ENCODE measurements at places on chromosomes 3 and 15.

- no peak for DNase-seq
Measured at GRCh38 chr3:180351601-180352000, 250.4 kb upstream of the TTC14 start.

GRCh38 chr15:72339777-72340177 is 19.8 kb upstream of the CELF6 start:
- no peak for DNase-seq

GRCh38 chr3:123320221-123320620 is 118.5 kb downstream of the SEC22A start:
- DNase-seq, result no peak

DNA sequence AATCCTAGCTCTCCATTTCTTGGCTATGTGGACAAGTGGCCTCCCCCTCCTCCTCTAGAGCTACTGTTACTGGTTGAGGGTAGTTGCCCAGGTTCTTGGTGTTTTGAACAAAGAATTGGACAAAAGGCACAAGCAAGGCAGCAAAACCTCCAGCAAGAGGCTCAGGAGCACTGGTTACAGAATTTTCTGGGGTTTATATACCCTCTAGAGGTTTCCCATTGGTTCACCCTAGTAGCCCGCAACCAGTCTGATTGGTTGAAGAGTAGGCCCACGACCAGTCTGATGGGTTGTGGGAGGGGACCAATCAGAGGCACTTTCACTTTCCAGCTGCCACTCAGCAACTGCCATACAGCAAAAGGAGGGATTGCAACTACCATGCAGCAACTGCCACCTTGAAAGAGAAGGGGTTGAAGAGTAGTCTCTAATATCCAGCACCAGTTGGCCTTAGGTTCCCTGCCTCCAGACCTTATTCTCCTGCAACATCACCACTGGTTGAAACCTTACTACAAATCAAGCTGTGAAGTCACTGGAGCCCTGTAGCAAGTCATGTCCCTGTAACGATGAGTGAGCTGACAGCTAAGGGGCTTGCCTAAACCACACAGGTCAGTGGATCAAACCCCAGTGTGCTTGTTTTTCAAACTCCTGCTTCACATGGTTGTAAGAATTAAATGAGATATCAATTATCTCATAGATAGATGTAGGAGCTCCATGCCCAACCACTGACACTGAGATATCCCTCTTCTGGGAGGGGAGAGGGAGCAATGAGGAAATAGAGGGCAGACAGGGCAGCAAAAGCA is 2.9 kb upstream of the C15orf39 start:
- no peak for DNase-seq

- DNase-seq, result no peak
Measured at GRCh38 chr3:109952924-109953323, 615.6 kb upstream of the DPPA4 start.

- no peak for DNase-seq
Measured at GRCh38 chr15:33565094-33565493, 254.3 kb downstream of the RYR3 start.

DNA sequence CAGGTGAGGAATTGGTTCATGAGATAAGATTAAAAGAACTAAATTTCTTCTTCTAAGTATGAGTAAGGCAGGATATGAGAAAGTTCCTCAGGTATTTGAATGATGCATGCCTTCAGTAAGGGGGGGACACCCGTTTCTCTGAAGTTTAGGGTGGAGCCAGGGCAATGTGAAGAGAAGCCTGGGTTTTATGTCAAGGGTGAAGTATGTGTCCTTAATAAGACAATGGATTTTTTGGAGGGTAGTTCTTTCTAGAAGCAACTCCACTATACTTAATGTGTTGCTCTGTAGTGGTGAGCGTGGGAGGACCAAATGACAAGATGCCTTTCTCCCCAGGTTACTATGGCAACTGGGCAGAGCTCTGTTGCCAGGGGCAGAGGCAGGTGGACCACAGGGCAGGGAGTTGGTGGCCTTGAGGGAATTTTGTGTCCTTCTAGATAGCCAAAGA is 44.0 kb downstream of the PHLDB2 start:
- DNase-seq, result no peak

- DNase-seq, result peak; percentile 31
Measured at GRCh38 chr3:45677033-45677446, 12.2 kb upstream of the SACM1L start.

DNA sequence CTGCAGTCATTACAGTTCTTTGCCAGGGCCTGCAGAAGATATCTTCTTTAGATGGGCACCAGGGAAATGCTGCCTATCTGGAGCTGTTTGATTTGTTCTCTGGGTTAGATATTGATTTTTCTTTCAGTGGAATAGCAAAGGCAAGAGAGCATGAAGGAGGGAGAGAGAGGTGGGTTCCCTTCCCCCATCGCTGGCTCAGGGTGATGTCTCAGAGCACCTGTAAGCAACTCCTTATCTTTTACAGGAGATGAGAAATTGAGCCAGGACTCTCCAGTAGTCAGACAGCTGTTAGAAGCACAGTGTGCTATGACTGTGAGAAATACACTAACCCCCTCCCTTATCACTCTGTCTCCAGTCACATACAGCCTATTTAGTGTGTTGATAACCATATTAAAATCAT is 89.3 kb upstream of the SLC24A5 start:
- DNase-seq, result no peak

- DNase-seq, result no peak
Measured at GRCh38 chr15:62505762-62506161, 340.7 kb upstream of the C2CD4B start.

DNA sequence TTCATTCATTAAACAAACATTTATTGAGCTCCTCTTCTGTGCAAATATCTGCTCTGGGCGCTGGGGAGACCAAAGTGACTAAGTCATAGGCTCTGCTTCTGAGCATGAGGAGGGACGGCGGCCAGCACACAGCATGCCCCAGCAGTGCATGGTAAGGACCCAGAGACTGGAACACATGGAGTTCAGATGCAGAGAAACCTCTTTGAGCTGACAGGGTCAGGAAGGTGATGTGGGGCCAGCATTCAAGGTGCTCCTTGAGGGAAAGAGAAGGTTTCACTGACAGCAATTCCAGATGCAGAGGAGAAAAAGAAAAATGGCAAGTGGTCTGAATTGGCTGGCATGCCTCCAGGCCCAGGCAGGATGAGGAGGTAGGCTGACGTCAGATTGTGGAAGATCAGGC is 234.5 kb downstream of the UACA start:
- no peak for DNase-seq

DNA sequence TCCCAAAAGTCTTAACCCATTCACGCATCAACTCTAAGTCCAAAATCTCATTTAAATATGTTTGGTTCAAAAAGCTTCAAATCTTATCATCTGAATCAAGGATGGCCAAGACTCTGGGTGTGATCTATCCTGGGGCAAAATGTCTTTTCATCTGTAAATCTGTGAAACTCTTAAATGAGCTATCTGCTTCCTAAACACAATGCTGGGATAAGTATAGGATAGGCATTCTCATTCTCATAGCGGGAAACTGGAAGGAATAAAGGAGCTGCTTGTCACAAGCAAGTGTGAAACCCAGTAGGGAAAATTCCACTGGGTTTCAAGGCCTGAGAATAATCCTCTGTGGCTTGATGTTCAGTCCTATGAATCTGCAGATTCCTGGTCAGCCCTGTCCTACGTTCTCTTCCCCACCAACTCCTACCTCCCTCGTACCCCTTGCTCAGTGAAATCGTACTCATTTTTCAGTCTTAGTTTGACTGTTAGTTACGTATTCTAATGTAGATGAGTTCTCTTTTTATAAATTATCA is 156.7 kb downstream of the EPHA3 start:
- no peak for DNase-seq

DNA sequence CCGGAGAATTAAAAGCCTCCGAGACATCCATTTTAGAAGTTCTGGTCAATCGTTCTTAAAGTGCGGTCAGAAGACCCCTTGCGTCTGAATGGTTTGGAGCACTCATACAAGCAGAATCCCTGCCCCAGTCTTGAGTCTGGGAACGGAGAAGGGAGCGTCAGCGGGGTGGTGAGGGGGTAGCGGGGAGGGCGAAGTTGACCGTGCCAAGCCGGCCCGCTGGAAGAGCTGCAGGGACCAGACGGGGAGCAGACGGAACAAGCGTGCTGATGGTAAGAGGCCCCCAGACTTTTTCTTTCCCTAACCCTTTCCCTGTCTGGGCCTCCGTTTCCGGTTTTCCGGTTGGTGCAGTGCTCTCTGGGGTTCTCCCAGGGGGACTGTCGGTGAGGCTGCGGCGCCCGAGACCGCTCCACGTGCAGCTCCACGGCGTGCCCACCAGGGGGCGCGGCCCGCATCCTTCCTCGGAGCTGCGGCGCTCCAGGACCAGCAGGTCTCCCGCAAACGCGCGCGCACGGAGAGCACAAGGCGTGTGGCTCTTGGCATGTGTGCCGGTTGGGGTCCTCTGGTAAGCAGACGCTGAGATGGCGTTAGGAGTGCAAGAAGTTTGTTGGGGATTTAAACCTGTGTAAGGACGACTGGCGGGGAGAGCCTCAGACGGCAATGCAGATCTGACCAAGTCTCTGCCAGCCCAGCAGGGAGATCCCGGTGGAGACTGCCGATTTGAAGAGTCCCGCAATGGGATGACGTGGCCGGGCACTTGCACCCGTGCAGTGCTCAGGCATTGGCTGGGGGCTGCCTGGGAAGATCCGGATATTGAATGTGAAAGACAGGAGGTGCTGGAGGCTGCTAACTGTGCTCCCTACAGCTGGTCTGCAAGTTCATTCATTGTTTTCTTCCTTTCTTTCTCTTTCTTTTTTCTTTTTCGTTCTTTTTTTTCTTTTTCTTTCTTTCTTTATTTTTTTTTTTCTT is 19.2 kb upstream of the CORO2B start:
- peak; percentile 47 for DNase-seq

DNA sequence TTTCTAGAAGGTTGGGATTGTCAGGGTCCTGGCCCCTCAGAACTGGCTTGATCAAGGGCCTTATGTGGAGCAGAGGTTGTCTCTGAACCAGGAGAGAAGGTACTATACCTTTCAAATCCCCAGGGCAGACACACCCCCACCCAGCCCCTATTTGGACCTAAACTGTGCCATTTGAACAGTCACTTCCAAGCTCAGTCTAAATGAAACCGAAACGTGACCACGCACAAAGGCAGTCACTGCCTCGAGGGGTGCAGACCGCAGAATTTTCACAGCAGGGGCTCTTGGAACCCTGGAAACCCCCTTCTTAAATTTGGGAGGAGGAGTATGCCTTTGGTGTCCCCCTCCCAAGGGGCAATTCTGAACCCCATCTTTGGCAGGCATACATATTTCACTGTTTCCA is 53.7 kb downstream of the GRIP2 start:
- no peak for DNase-seq

DNA sequence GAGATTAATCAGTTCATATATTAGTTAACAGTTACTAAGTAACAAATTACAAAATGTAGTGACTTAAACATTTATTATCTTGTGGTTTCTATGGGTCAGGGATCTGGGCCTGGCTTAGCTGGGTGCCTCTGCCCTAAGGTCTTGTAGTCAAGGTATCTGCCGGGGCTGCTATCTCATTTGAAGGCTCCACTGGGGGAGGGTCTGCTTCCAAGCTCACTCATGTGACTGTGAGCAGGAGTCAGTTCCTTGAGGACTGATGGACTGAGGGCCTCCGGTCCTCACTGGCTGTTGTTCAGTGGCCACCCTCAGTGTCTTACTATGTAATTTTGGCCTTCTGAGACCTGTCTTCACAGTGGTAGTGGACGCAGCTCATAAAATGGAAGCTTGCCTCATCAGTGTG is 135.9 kb upstream of the PLXNA1 start:
- DNase-seq, result no peak

DNA sequence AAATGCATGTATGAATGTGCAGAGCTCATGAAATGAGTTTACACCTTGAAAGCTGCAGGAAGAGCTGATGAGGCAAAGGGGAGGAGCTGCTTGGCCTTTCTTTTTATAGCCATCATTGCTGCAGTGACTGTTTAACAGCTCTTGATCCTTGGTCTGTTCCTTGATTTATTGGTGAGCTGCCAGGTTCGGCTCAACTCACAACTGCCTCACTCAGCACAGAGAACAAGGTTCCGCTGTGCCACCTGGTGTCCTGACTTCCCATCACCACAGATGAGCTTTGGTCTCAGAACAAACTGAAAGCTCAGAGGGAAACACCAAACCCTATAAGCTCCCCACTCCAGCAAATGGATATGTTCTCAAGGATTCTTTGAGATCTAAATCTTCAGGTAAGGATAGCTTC is 626.1 kb downstream of the MAGI1 start:
- no peak for DNase-seq

DNA sequence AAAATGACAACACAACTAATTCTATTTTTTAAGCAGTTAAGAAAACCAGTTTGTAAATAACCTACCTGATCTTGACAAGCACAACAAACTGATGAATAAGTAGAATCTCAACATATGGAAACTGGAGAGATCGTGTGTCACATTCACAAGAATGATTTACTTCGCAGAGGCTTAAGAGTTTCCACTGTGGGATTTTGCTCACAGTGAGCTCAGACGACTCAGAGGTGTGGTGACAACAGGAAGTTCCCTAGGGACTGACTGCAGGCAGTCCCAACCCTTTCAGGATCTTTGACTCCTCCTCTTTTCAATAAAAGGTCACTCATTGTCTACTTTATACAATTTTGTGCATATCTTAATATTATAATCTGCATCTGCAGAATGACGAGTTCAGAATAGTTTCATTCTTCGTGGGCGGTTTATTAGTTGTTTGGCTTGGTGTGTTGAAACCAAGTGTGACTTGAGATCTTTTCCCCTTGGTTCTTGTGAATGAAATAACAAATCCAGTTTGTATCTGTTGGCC is at the start of gene LIPH:
TSS of gene LIPH (minus strand) at position 231 of the 520 bp plus-strand sequence. CDS start at position 114, 117 bp downstream.
- no peak for DNase-seq

GRCh38 chr3:55619046-55619808 is 132.1 kb upstream of the WNT5A start:
- no peak for DNase-seq

GRCh38 chr3:111315930-111316587 is 225.9 kb upstream of the CD96 start:
- no peak for DNase-seq

Data from stimulated activated CD4-positive, alpha-beta T cell treated with anti-CD3 and anti-CD28 coated beads, TNF-alpha, amount 100 ng/mL, for 1 hour (primary cell).